Tongue (tissue), 3 donors: ENCODE measurements at places on chromosomes 4 and X. TPM values are rescaled to one million over a fixed set of nuclear protein-coding genes. Genes with fewer than 3 reads are reported as not detected.

Gene FGF16
- total RNA-seq, result 2.2 TPM

Gene HSFX4
- total RNA-seq, result not detected

DNA sequence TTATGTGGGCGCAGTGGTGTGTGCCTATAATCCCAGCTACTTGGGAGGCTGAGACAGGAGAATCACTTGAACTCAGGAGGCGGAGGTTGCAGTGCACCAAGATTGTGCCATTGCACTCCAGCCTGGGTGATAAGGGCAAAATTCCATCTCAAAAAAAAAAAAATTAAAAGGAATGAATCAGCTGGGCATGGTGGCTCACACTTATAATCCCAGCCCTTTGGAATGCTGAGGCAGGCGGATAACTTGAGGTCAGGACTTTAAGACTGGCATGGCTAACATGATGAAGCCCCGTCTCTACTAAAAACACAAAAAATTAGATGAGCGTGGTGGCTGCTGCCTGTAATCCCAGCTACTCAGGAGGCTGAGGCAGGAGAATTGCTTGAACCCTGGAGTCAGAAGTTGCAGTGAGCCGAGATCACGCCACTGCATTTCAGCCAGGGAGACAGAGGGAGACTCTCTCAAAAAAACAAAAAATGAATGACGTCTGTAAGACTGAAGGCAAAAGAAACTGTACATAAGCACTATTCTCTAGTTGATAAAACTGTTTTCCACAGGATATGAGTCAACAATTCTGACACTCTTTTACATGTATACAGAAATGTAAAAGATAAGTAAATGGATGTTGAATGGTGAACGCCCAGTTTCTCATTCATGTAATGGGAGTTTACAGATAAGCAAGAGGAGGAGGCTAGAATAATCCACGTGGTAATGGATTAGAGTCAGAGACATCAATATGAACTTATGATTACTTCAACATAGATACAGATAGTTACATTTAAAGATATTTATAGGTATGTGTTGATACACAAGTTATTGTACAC is 22.2 kb downstream of the CENPC start:
- DNase-seq, result no peak

- no peak for DNase-seq
Measured at GRCh38 chrX:105117621-105118020, 102.9 kb downstream of the TEX13A start.

GRCh38 chr4:1460967-1461868 is 55.0 kb upstream of the NKX1-1 start:
- DNase-seq, result no peak

DNA sequence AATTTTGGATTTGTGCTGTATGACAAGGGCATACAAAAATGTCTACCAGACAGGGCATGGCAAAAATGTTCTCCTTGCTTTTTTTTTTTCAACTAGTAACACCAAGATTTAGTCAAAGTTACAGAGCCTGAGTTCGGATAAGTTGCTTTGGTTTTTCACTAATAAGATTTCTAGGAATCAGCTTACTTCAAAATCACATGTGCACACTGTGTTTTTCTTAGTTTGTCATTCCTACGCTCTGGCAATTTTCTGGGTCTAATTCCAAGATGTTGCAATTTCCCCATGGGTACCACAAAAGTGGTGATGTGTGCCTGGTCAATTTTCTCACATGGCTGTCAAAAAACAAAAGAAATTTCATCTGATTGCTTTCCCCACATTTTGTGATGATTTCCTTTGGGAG is 6.3 kb downstream of the C1QTNF7 start:
- no peak for DNase-seq

GRCh38 chr4:137039370-137039769 is 492.9 kb downstream of the PCDH18 start:
- peak; percentile 58 for DNase-seq

DNA sequence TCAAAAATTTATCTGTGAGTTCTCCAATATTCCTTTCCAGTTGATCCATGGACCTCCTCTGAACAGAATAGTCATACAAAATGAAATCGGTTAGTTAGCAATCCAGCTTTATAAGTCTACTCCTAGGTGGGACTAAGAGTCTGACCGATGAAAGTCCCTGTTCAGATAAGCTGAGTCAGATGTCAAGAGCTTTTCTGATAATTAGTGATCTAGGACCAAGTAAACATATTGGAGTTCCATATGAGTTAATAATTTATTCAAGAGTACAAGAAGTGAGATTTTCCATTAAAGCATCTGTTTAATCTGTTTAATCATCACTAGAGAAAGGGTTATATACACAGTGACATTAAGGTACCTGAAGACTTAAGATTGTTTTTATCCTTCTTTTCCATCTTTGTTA is 74.7 kb downstream of the UGT8 start:
- no peak for DNase-seq

DNA sequence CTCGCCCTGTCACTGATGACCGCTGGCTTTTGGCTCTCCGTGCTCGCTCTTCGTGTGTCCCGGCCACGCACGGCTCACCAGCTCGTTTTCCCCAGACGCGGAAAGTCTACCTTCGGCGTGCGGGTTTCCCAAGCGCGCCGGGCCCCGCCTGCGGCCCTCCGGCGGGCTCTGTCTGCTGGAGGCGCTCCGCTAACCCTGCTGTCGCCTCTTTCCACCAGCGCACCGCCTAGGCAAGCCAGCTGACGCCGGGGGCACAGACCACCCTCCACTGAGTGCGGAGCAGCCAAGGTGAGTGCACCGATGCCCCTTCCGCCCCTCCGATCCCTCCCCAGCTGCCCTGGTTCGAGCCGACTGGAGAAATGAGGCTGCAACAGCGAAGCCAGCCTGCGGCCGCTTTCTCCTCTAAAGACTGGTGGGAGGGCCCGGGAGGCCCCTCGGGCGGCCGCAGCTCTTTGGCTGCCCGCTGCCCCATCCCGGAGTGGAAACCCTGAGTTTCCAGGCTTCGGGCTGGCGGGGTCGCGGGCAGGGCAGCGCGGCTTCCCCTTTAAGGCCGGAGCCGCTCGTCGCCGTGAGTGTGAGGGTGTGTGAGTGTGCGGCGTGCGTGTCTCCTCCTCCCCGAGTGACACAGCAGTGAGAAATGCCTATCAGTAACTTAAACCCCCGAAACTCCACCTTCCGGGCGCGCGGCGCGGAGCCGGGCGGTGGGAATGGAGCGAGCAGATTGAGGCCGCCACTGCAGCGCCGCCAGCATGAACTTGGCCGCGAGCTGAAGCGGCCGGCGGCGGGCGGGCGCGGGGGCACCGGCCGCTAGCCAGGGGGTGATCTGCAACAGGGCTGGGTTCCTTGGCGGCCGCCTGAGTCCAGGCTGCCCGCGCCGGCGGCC is at the start of gene MAMLD1:
Gene MAMLD1 (plus strand): TSS at position 719 of the 883 bp plus-strand sequence. CDS start 82,200 bp downstream, outside the sequence.
- peak; percentile 86 for DNase-seq

DNA sequence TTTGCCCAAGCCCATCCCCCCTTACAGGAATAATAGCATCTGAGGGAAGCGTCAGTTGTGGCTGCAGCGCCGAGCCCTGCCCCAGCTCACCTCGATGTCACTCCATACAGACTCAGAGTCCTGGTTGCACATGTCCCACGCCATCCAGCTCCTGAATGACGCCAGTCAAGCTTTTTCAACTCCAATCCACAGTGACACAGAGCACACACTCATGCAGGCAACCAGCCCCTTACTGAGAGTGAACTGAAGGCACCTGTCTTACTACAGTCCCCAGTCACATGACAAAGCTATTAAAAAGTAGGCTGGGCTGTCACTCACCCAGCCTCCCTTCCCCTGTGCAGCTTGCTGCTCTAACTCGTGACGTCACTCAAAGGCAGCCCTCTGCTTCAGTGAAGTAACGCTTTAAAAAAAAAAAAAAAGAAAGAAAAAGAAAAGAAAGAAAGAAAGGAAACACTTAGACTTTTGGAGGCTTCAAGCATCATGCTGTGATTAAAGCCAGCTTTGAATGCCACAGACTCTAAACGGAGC is at the start of gene PPARGC1A:
Gene PPARGC1A (minus strand): TSS at position 234 of the 528 bp plus-strand sequence. CDS start 90 bp downstream, at position 144.
- DNase-seq, result peak; percentile 85

- no peak for DNase-seq
Measured at GRCh38 chr4:177947607-177948006, 505.4 kb upstream of the AGA start.

DNA sequence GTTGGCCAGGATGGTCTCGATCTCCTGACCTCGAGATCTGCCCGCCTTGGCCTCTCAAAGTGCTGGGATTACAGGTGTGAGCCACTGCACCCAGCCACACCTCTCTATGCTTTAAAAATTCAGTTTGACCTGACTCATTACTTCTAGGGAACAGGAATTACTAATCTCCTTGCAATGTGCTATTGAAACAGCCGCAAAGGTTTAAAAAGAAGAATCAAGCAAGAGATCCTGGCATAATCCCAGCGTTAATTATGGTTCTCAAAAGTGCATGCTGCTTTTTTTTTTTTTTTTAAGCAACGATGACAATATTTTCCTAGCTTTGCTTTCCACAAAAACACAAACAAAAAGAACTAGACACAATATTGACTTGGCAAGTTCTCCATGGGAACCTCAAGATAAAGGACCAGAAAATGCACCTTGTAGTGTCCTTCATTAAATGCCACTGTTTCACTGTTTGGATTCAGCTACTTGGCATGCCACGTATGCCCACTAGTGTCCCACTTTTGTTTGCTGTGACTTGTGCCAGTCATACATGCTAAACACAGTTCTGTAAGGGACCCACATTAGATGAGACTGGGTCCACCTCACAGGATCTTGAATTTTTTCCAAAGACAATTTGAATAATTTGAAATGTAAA is 112.6 kb upstream of the PPARGC1A start:
- no peak for DNase-seq
